ENCODE measurements at places on chromosomes 7 and 10. TPM values are rescaled to one million over a fixed set of nuclear protein-coding genes. Genes with fewer than 3 reads are reported as not detected.

CTAGE4 gene
- total RNA-seq, result not detected

NXPH1 gene
- not detected for total RNA-seq

TMEM254 gene
- total RNA-seq, result 8.1 TPM

STEAP1 gene
- not detected for total RNA-seq

CCDC186 gene
- 44.8 TPM for total RNA-seq

STEAP4 gene
- total RNA-seq, result 0.42 TPM

DNA sequence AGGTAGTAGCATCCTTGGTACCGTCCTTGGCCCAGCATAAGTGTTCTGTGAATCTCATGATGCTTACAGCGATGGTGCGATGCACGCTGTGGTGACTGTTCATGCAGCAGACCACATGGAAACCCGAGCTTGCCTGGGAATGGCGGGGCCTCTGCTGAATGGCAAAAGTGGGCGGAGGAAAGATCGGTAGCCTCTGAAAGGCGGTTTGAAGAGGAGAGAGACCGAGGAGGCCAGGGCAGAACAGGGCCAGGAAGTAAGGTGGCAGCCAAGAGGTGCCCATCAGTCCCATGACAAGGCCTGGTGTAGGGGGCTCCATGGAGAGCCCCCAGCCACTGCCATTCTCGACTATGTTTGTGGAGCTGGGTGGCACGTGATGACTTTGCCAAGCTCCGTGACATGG, 33.2 kb upstream of the CNPY1 start:
- no peak overlapping the region for H3K27ac ChIP-seq
- no peak for DNase-seq
- H3K36me3 ChIP-seq, result peaks cover 2% of the 10 kb centered on the region
- H3K4me1 ChIP-seq, result peaks cover 4% of the 10 kb centered on the region
- peaks cover 45% of the 10 kb centered on the region for H3K27me3 ChIP-seq

DNA sequence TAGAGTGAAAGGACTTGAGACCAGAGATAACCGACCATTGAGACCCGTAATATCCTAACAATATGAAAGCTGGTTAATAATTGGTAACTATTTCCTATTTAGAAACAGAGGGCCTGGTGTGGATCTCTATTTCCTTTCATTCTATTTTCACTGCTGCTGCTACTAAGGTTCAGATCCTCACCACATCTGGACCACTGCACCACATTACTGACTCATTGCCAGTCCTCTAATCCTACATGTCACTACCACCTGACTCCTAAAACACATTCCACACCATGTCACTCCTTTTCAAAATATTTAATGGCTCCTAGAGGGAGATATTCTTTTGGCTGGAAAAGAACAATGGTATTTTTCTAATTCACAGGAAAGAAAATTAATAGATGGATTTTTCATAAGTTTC, 6.4 kb downstream of the USP54 start:
- no peaks in the 10 kb centered on the region for H3K4me1 ChIP-seq
- DNase-seq, result no peak
- H3K27ac ChIP-seq, result no peak overlapping the region
- H3K27me3 ChIP-seq, result no peaks in the 10 kb centered on the region

DNA sequence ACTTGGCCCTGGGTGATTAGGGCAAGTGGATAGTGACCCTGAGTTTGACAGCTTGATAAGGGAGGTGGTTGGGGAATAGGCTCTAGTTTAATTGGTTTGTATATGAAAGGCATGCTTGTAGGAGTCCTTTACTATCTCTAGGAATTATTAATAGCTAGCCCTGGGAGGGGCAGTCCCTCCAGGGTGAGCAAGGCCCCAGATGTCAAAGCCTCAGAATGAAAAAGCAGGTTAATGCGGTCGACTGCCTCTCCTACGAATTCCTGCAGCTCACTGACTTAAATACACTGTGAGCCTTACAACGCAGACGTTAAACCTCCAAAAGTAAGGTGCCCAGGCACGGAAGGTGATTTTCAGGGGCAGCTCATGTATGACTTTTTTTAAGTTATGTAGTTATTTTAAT, 5.2 kb upstream of the BTBD16 start:
- no peak overlapping the region for H3K27ac ChIP-seq
- H3K27me3 ChIP-seq, result peaks cover 49% of the 10 kb centered on the region
- no peak overlapping the region for H3K4me3 ChIP-seq
- no peaks in the 10 kb centered on the region for H3K36me3 ChIP-seq

GRCh38 chr10:119542357-119542987, at the start of gene RGS10:
Gene RGS10, minus strand, starts transcription at chr10:119542719. Its CDS starts 81 bp downstream, at chr10:119542638.
- H3K27ac ChIP-seq, result peak within 1 kb of the TSS; percentile 75
- peaks cover 2% of the 10 kb centered on the region for H3K36me3 ChIP-seq
- peaks cover 40% of the 10 kb centered on the region for H3K4me1 ChIP-seq
- DNase-seq, result peak; percentile 67

- peaks cover 45% of the 10 kb centered on the region for H3K4me1 ChIP-seq
- no peak for DNase-seq
- H3K36me3 ChIP-seq, result no peaks in the 10 kb centered on the region
- no peak overlapping the region for H3K27ac ChIP-seq
- H3K27me3 ChIP-seq, result peaks cover 77% of the 10 kb centered on the region
These were observed 18.7 kb downstream of the HSPA12A start for GRCh38 chr10:116723428-116724281.

GRCh38 chr7:130292682-130293257, at the start of gene CPA4:
Gene CPA4, plus strand, starts transcription at chr7:130293161. Its CDS starts 20 bp downstream, at chr7:130293181.
- peaks cover 22% of the 10 kb centered on the region for H3K27me3 ChIP-seq
- H3K4me1 ChIP-seq, result peaks cover 2% of the 10 kb centered on the region
- H3K36me3 ChIP-seq, result no peaks in the 10 kb centered on the region
- H3K27ac ChIP-seq, result no peak within 1 kb of the TSS

- no peaks in the 10 kb centered on the region for H3K36me3 ChIP-seq
- H3K27me3 ChIP-seq, result no peaks in the 10 kb centered on the region
- no peak for DNase-seq
- H3K27ac ChIP-seq, result no peak overlapping the region
These were observed 602.3 kb upstream of the MGMT start for GRCh38 chr10:128864554-128865295.

DNA sequence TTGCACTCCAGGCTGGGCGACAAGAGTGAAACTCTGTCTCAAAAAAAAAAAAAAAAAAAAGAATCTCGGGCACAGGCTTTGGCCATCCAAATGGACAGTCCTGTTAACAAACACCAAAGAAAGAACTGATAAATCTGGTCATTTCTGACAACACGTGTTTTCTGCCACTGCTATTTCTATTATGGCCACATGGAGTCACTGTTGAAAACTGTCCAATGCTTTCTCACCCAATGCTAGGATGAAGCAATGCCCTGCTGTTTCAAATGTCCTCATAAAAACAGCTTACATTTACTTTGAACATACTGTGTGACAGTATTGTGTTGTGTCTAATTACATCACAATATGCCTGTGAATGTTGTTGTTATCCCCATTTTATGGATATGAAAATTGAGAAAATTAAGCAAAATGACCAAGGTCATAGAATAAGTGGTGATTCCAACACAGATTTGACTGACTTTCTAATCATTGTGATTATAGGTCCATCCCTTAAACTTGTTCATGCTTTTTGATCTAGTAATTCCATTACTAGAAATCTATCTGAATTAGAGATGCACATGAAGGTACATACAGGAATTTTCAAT, 19.9 kb upstream of the MAP3K8 start:
- no peak for DNase-seq
- H3K4me1 ChIP-seq, result peaks cover 12% of the 10 kb centered on the region
- H3K36me3 ChIP-seq, result no peaks in the 10 kb centered on the region

- H3K36me3 ChIP-seq, result no peaks in the 10 kb centered on the region
- H3K4me3 ChIP-seq, result no peak overlapping the region
- H3K27ac ChIP-seq, result no peak overlapping the region
- DNase-seq, result no peak
- H3K4me1 ChIP-seq, result no peaks in the 10 kb centered on the region
These were observed 648.3 kb upstream of the PHF14 start for GRCh38 chr7:10325395-10325794.

DNA sequence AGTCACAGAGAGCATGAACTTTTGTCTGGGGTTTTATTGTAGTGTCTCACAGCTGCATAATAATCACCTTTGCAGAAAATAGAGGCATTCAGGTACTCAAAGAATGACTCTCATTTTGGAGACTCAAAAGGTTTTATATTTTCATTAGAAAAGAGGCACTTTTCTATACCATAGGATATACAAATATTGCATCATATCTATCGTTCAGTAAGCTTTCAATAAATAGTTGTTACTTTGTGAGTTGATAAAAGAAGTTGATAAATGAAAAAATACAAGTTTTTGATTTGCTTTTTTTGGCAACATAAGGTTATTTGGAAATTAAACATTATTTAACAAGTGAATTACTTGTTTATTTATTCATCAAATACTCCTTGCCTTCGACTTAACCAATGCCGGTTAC, 279.9 kb downstream of the ARL4A start:
- DNase-seq, result no peak
- peaks cover 3% of the 10 kb centered on the region for H3K4me1 ChIP-seq
- no peak overlapping the region for H3K27ac ChIP-seq
- peaks cover 44% of the 10 kb centered on the region for H3K27me3 ChIP-seq
- no peak overlapping the region for H3K4me3 ChIP-seq
- H3K36me3 ChIP-seq, result no peaks in the 10 kb centered on the region

DNA sequence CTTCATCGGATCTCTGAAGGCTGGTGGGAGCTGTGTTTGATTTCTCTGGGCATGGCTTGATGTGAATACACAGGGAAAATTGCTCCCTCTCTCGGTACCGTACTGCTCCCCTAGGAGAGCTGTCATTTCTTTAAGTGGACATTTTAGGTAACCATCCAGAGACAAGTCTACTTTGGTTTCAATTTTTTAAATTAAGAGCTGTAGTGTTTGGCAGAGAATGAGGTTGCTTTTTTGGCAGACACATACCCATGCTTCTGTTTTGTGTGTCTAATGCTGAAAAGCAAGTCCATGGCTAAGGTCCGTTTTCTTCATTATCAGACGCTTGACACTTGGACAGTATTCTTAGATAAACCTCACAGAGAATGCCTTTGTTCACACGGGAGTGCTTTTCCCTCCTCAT, 61.3 kb upstream of the TRIL start:
- no peak overlapping the region for H3K27ac ChIP-seq
- no peaks in the 10 kb centered on the region for H3K36me3 ChIP-seq
- H3K27me3 ChIP-seq, result no peaks in the 10 kb centered on the region
- H3K4me3 ChIP-seq, result no peak overlapping the region
- H3K4me1 ChIP-seq, result no peaks in the 10 kb centered on the region

GRCh38 chr7:150408393-150409299, 29.5 kb downstream of the ZNF775 start:
- peaks cover 34% of the 10 kb centered on the region for H3K4me1 ChIP-seq
- H3K27ac ChIP-seq, result peak overlapping the region; percentile 78
- no peaks in the 10 kb centered on the region for H3K27me3 ChIP-seq
- peak overlapping the region; percentile 68 for H3K4me3 ChIP-seq
- DNase-seq, result no peak

DNA sequence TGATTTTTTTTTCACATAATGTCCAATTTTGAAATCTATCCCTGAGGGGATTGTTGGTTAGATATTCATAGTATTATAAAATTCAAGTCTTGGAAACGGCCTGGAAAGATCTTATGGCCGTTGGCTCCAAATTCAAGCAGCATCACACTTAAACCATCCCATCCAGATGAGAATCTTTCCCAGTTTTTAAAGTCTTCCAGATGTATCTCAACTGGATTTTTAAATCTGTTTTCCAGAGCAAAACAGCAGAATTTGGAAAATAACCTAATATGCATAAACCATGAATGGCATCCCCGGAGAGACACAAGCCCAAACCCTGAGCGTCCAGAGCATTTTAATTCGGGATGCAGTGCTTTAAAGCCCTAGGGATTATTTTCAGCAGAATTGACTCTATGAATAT, 208.2 kb upstream of the PRKCQ start:
- no peak overlapping the region for H3K4me3 ChIP-seq
- no peak for DNase-seq
- no peak overlapping the region for H3K27ac ChIP-seq
- peaks cover 4% of the 10 kb centered on the region for H3K36me3 ChIP-seq
- H3K27me3 ChIP-seq, result peaks cover 47% of the 10 kb centered on the region

- H3K4me1 ChIP-seq, result peaks cover 4% of the 10 kb centered on the region
- no peak overlapping the region for H3K27ac ChIP-seq
- no peak overlapping the region for H3K4me3 ChIP-seq
- peaks cover 38% of the 10 kb centered on the region for H3K27me3 ChIP-seq
These were observed 2.1 kb upstream of the RAPGEF5 start for GRCh38 chr7:22358820-22359697.

- H3K4me3 ChIP-seq, result no peak overlapping the region
- H3K27ac ChIP-seq, result no peak overlapping the region
- peaks cover 34% of the 10 kb centered on the region for H3K27me3 ChIP-seq
These were observed 187.5 kb downstream of the GPAM start for GRCh38 chr10:111996103-111996502.

- peaks cover 55% of the 10 kb centered on the region for H3K27me3 ChIP-seq
- no peak overlapping the region for H3K4me3 ChIP-seq
- H3K36me3 ChIP-seq, result peaks cover 3% of the 10 kb centered on the region
- no peak for DNase-seq
- no peaks in the 10 kb centered on the region for H3K4me1 ChIP-seq
- H3K27ac ChIP-seq, result no peak overlapping the region
These were observed 115.1 kb upstream of the AGK start for GRCh38 chr7:141436139-141436538.

DNA sequence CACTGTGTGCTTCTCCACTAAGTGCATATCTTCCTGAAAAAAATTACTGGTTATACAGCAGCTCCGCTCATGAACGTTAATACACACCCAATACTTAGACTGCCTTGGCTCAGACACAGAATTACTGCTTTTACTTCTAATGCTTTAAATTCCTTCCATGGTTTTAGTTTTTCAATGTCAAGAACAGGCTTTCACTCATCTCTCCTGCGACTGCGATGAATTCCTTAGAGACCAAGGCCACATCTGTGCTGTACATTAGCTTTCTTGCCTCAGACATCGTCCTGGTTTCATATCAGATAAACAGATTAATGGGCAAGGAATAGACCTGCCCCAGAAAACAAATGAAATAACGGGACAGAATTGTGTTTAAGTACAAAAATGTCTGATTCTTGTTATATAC, 120.2 kb downstream of the CYP26A1 start:
- no peaks in the 10 kb centered on the region for H3K36me3 ChIP-seq
- H3K4me3 ChIP-seq, result no peak overlapping the region
- H3K4me1 ChIP-seq, result peaks cover 4% of the 10 kb centered on the region
- no peak overlapping the region for H3K27ac ChIP-seq

GRCh38 chr10:5542100-5542499, 17.3 kb downstream of the CALML3 start:
- H3K36me3 ChIP-seq, result no peaks in the 10 kb centered on the region
- peaks cover 4% of the 10 kb centered on the region for H3K27me3 ChIP-seq
- no peak overlapping the region for H3K4me3 ChIP-seq
- H3K27ac ChIP-seq, result no peak overlapping the region
- H3K4me1 ChIP-seq, result peaks cover 2% of the 10 kb centered on the region
- DNase-seq, result no peak

GRCh38 chr7:83001362-83002040, 161.2 kb downstream of the PCLO start:
- no peak overlapping the region for H3K27ac ChIP-seq
- no peaks in the 10 kb centered on the region for H3K4me1 ChIP-seq
- no peak for DNase-seq
- H3K36me3 ChIP-seq, result no peaks in the 10 kb centered on the region
- H3K27me3 ChIP-seq, result no peaks in the 10 kb centered on the region
- no peak overlapping the region for H3K4me3 ChIP-seq

DNA sequence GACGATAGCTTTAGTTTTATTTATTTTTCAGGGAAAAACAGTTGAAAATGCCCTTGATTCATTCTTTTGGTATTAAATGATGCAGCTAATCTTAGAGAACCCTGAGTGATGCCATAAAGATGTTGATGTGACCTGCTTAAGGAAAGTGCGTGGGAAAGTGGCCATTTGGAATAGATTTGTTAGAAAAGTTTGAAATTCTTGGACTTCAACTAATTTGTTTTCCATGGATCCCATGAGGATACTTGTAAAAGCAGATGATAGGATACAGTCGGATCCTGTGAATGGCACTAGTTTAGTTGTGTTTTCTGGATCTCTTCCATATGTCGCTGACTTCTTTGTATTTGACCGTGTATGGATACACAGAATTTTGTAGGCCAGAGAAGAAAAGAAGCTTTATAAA, 69.0 kb downstream of the SEPTIN7 start:
- no peak overlapping the region for H3K4me3 ChIP-seq
- peak overlapping the region; percentile 57 for H3K27ac ChIP-seq
- H3K36me3 ChIP-seq, result peaks cover 7% of the 10 kb centered on the region
- no peak for DNase-seq
- peaks cover 27% of the 10 kb centered on the region for H3K4me1 ChIP-seq
